Stimulated activated CD4-positive, alpha-beta T cell treated with anti-CD3 and anti-CD28 coated beads, Interleukin-1b, Interleukin-23, amount 100 ng/mL, for 48 hours (primary cell): ENCODE measurements at places on chromosomes 2 and 18.

GRCh38 chr2:112579241-112579640 is 5.2 kb upstream of the CHCHD5 start:
- DNase-seq, result no peak

DNA sequence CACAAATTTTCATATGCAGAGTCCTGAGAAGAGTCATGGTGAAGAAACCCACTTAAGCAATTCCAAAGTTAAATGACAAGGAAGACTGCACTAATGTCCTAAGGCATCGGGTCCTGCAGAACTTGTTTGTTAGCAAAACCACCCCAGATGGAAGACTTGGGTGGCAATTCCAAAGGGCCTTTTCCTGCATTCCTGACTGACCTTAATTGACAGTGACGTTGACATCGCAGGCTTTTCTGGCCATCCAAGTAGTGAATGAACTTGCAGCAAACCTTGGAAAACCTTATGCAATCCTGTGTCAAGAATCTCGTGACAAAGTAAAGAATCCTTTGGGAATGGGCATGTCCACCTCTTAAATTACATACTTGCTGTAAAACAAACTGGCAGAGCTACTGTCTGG is 112.5 kb upstream of the SH3BP4 start:
- DNase-seq, result no peak

DNA sequence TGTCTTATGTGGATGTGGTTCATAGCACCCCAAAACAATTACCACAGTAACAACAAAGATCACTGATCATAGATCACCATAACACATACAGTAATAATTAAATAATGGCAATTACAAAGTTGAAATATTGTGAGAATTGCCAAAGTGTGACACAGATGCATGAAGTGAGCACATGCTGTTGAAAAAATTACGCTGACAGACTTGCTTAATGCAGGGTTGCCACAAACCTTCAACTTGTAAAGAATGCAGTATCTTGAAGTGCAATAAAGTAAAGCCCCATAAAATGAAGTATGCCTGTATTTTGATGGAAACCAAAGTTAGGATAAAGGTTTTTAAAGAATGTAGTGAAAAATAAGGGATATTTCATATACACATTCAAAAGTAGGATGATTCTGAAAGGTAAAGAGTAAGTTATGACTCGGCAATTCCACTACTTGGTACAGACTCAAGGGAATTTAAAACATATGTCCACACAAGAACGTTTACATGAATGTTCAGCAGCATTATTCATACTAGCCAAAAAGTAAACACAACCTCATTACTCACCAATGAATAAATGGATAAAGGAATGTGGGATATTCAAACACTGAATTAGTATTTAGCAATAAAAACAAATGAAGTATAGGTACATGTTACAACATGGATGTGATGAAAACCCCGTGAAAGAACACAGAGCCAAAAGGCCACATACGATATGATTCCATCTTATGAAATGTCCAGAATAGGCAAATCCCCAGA is 61.6 kb downstream of the SCN9A start:
- no peak for DNase-seq

GRCh38 chr2:59585655-59586054 is 967.8 kb downstream of the BCL11A start:
- no peak for DNase-seq

DNA sequence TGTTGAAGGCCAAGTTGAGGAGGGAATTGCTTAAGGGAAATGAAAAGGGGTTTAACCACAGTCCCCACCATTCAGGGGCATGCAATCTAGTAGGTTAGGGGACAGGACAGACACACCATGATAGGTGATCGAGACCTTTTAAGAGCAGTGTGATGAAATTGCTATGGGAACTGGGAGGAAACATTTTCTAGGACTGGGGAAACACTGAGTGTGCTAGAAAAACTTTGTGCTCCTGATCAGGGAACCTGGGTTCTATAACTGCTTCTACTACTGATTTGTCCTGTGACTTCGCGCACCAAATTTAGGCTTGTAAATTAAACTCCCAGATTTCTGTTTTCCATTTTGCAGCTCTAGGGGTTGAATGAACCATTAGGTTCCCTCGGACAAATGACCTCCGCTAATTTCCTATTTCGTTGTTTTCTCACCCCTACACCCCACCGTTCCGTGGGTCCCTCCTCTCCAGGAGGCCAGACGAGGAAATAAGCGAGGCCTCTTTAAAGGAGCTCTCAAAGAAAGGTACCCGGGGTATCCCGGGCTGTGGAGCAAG is 371 bp upstream of the LCLAT1 start:
- no peak for DNase-seq

GRCh38 chr2:146262606-146263005 is 1582.2 kb upstream of the ACVR2A start:
- DNase-seq, result no peak

DNA sequence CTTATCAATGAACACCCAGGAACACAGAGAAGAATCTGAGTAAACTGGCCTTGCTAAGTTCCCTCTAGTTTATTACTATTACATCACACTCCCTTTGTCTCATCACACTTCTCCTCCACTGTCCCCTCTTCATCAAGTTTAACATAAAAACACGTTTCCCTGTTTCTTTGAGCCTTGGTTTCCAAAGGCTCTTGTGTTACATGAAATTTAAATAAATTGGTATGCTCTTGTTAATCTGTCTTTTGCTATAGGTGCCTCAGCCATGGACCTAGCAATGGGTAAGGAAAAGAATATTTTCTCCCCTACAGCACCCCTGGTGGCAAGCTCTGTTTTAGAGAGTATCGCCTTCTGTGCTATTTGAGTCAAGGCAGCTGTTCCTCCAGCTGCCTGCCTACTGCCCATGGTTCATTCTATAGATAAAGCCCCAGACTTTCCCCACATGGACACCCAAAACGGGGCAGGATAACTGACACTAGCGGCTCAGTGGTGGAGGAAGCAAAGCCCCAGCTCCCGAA is 31.8 kb downstream of the TGIF1 start:
- DNase-seq, result peak; percentile 6

DNA sequence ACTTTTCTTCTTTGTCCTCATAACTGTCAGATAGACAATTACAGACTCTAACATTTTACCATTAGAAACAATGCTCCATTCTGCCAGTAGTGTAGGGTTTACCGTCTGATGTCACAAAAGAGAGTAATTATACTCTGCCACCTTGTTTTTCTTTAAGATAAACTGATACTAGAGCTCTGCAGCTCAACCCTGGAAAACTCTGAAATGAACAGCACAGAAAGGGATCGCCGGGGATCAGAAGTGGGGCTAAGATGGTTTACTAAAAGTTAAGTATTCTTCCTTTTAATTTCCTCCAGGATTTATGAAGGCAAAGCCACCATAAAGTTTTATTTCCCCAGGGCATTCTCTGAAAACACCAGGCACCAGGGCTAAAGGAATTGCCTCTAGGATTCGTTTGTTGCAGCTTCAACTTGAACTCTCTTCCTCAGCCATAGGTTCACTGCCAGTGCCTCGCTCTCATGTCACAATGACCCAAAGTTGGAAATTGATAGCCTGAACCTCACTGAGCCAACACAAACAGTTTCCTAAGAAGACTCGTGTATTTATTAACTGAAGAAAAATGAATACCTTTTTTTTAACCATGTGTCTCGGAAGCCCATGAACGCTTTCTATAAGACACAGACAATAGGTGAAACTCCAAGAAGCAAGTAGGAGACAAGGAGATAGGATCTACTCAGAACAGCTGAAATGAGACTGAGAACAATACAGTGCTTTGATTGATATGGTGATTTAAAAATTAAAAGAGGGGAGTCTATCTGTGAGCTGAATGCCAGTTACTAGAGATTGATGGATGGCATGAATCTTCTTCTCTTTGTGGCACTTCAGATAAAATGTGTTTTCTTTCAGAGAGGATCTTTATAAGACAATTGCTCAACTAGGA is 121.5 kb upstream of the SPATS2L start:
- DNase-seq, result no peak

- no peak for DNase-seq
These were observed 7.2 kb downstream of the TRIB2 start for GRCh38 chr2:12723736-12724463.

DNA sequence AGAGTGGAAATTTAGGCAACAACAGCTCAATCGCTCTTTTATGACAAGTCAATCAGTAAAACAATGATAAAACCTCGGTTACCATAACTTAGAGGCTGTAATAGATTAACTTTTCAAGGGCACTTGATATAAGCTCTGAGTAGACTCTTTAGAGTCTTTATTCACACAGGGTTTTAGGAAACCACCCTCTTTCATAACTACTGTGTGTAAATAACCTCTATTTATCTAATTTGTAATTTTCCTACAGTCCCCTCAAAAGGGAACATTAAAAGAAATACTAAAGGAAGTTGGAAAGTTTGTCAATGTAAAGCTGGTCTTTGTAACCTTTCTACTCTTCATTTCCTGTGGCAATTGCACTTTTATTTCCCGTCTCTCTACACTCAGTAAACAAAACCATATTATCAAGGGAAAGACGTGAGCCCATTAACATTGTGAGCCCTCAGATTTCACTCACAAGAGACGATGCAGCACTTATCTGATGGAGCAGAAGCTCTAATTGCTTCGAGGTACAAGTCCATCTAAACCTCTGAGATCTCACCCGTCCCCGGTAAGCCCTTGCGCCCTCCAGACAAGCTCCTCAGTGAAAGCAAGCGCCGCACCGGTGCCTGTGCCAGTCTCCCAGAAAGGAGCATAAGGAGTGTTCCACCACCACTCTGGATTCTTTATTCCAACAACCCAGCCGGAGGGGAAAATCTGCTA is 1.1 kb upstream of the HOXD1 start:
- DNase-seq, result no peak

DNA sequence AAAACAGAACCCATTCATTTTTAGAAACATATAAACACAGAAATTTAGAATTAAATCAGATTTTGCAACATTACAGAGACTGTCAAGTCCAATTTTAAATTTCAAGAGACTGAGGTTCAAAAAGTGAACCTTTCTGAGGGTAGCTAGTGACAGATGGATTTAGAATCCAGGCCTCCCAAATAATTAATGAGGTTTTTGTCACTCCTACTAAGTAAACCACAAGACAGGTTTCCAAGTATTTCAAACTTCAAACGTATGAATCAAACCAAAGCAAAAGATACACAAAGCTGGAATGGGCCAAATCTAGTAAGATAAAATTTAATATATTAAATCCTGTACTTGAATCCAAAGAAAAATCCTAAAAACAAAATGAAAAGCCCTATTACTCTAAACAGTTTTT is 25.3 kb downstream of the PPP4R3B start:
- no peak for DNase-seq

GRCh38 chr18:57027190-57027708 is 119.6 kb upstream of the BOD1L2 start:
- no peak for DNase-seq

DNA sequence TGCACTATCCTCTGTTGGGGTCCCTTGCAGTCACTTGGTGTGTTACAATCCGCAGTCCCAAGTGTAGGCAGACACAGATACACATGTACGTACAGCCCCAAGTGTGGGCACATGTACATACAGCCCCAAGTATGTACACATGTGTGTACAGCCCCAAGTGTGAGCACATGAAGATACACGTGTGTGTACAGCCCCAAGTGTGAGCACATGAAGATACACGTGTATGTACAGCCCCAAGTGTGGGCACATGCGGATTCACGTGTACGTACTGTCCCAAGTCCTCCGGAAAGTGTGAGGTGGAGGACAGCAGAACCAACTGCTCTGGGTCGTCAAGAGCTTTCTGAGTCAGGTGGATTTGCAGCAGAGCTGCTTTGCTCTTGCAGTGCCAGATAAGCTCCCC is 440.0 kb downstream of the ZNF516 start:
- DNase-seq, result no peak

- DNase-seq, result no peak
These were observed 162.3 kb downstream of the ACKR3 start for GRCh38 chr2:236731767-236732580.

- no peak for DNase-seq
These were observed 71.3 kb downstream of the FAM228A start for GRCh38 chr2:24245986-24246776.

GRCh38 chr2:164567335-164567989 is 53.8 kb downstream of the GRB14 start:
- DNase-seq, result no peak

DNA sequence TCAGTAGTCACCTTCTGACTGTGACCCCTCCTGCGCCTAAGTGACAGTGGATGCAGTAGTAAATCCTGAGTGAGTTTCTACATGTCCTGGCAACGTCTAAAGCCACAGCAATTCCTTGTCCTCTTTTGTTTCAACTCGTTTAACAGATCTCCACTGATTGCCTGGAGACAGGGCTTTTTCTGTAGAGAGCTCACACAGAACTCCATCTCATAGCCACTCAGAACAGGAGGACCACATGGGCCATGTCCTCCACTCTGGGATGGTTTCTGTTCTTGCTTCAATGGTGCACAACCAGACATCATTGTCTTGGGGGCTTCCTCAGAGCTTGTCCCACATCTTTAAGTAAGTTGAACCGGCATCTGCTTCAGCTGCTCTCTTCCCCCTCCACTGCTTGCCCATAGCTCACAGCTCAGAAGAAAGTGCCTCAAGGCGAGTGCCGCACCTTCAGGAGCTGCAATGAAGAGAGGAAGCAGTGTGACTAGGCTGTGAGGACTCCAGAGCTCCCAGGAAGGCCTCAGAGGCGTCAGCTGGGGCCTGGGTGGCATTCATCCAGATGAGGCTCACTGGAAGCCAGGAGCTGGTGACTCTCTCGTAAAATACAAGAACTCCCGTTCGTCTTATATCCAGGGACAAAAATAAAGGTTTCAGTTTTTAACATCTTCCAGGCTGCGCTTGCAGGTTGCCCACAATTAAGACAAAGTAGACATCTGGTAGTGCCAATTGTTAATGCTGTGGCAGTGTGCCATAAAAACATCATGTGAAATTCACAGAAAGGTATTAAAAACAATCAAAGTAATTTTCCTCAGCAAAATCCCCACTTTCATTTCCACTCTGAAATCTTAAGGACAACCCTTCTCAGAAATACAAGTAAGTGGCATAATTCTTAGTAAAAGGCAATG is 37.3 kb downstream of the ST3GAL5 start:
- DNase-seq, result no peak
